ENCODE measurements at places on chromosomes 2 and 18.

DNA sequence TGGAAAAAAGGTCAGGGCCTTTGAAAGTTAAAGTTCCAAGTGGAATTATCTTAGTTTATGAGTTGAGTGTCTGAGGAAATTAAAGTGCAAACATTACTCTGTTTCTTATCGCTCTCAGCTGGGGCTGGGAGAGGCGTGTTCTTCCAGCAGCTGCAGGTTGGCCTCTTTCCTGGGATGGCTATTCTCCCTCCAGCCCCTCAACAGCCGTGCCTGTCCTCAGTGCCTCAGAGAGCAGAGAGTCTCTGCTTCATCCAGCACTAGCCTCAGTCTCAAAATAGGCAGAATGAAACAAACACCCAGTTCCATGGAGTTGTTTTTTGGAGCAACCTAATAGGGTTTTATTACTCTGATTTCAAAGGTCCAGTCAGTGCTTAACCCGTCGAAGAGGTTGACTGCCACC, 298.1 kb downstream of the GALR1 start:
- DNase-seq = no peak

- DNase-seq = no peak
Observed at GRCh38 chr2:26299471-26300101, 46.4 kb upstream of the SELENOI start.

DNA sequence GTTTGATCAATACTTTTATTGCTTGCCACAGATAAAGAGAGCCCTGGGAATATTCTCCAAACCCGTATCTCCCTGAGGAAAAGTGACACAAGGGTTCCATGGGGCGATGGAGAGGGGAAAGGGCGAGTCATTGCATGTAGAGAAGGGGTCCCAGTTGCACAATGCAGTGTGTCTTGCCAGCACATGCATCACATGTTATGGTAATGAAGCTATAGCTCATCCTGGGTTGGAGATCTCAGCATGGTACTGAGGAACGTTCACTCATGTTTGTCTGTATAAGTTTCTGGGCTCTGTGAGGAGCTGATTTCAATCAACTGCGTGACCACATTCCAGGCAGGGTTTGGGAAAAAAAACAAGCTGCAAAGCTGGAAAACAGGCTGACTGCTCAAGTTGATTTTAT, 220.7 kb upstream of the MC4R start:
- DNase-seq = no peak

DNA sequence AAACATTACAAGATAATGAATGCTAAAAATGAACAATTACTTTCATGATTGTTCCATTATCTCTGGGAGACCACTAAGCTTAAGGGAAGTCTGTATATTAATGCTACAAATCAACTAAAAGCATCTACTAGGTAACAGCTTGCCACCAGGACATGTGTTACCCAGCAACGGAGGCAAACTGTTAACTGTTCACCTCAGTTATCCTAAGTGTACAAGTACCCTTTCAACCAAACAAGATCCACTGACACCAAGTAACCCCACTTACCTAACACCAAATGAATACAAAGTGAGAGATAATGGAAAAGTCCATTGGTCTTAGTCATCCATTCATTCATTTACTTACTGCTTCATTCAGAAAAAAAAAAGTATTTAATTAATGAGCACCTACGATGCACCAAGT, 54.7 kb upstream of the KIDINS220 start:
- no peak for DNase-seq

DNA sequence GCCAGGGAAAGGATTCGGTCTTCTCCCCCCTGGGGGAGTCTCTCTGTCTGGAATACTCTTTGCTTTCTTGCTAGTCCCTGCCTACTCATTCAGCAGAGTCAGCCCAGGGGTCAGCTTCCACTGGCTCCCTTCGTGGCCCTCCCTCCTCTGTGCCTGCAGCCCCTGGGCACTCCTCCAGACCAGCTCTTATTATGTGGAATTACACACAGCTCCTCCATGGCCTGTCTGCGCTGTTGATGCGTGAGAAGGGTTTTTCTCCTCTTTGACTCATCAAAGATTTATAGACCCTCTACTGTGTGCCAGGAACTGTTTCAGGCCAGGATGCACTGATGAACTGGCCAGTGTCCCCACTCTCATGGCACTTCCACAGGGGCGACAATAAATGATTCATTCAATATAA, 44.4 kb downstream of the ST8SIA5 start:
- DNase-seq = no peak

DNA sequence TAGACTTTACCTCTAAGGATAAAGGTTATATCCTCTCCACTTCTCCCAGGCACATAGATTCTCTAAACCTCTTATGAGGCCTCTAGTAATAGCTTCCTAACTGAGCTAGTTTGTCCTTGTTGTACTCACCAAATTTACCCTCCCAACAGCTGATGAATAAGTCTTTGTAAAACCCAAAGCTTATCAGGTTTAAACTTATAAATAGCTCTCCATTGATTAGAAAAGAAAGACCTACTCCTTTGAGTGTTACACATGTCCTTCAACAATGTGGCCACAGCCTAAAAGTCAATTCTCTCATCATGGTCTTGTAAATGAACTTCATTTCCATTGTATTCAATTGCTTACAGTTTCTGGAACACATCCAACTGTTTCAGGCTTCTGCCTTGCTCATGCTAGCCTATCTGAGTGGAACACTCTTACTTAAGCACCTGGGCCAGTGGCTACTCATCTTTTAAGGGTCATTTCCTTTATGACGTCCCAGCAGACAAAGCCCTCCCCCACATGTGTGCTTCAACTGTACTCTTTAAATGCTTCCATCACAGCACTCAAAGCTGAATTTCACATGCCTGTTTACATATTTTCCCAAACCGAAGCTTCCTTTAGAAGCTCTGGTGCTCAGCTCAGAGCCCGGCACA, 131.6 kb downstream of the CDH2 start:
- DNase-seq = no peak
